ENCODE measurements at places on chromosomes 2 and 18.

GRCh38 chr2:181776336-181776735, 96.0 kb upstream of the NEUROD1 start:
- H3K4me1 ChIP-seq: peaks cover 7% of the 10 kb centered on the region
- H3K27ac ChIP-seq: no peak overlapping the region
- no peak overlapping the region for H3K4me3 ChIP-seq
- H3K36me3 ChIP-seq: no peaks in the 10 kb centered on the region
- H3K27me3 ChIP-seq: no peaks in the 10 kb centered on the region

DNA sequence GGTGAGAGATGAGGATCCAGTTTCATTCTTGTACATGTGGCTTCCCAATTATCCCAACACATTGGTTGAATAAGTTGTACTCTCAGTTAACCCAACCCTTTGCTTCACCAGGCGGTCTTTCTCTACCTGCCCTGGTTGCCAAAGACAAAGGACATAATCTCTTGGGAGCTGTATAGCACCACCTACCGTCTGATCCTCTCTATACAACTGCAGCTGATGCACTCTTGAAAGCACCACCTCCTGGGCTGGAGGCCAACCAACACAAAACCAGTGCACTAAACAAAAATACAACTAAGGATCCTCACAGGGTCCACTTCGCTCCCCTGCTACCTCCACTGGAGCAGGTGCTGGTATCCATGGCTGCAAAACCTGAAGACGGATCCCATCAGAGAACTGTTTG, 473.6 kb upstream of the NRXN1 start:
- H3K27me3 ChIP-seq: no peaks in the 10 kb centered on the region
- H3K36me3 ChIP-seq: no peaks in the 10 kb centered on the region

DNA sequence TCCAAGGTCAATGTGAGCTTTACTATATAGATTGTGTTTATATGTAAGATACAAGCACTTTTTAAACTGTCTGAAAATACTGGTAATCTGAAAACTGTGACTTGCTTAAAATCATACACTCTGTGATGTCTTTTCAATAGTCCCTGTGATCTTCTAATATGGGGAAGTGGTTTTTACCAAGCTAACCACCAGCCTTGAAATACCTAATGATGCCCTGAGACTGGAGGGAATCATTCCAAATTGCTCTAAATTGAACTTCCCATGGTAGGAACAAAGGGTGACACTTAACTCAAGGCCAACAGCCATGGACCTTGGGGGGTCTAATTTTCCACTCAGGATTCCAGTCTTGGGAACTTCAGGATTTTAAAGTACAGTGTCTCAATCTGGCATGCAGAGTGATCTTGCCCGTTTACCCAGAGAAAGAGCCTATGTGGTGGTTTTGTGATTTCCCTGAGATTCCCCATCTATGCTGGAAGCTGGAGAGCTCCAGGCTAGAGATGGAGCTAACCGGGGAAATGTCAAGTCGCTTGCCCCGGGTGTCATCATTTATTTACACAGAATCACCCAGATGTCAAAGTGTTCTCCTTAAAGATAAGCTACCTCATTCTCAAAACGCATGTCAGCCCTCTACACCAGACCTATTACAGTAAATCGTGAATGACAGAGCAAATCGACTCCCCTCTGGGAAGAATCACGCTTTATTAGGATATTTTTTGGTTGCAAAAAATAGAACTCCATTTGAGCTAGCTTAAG, 198.5 kb downstream of the SP3 start:
- no peak for DNase-seq
- no peaks in the 10 kb centered on the region for H3K4me1 ChIP-seq
- H3K27ac ChIP-seq: no peak overlapping the region
- no peak overlapping the region for H3K4me3 ChIP-seq
- H3K27me3 ChIP-seq: no peaks in the 10 kb centered on the region

DNA sequence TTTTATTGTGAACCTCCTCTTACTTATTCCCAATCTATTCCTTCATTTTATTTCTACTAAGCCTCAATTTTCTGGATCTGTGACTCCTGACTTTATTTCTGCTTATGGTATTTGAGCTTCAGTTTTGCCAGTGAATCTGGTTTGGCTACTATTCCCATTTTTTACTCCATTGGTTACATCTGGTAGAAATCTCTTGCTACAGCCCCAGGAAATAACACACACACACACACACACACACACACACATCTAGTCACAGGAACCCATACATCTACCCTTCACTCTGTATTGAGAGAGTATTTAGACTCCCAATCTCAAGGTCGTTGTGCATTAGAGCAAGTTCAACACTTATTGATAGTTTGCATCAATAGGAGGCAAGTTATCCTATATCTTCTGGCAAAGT, 37.0 kb upstream of the GALNT5 start:
- DNase-seq: no peak
- no peaks in the 10 kb centered on the region for H3K36me3 ChIP-seq
- H3K27ac ChIP-seq: no peak overlapping the region
- no peak overlapping the region for H3K4me3 ChIP-seq

DNA sequence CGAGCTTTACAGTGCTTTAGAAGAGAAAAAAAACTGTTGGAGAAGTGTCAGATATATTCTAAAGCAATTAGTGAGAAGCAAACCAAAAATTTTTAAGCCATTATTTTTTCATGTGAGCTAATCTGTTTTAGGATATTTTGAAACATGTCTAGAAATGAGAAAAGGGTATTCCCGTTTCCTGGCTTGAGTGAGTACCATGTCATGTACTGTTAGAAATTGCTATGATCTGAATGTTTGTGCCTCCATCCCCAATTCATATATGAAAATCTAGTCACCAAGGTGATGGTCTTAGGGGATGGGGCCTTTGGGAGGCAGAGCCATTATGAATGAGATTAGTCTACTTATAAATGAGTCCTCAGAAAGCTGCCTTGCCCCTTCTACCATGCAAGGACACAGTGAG, 493.3 kb upstream of the GCFC2 start:
- H3K4me3 ChIP-seq: no peak overlapping the region
- H3K36me3 ChIP-seq: no peaks in the 10 kb centered on the region
- H3K4me1 ChIP-seq: no peaks in the 10 kb centered on the region
- no peaks in the 10 kb centered on the region for H3K27me3 ChIP-seq
- DNase-seq: no peak

DNA sequence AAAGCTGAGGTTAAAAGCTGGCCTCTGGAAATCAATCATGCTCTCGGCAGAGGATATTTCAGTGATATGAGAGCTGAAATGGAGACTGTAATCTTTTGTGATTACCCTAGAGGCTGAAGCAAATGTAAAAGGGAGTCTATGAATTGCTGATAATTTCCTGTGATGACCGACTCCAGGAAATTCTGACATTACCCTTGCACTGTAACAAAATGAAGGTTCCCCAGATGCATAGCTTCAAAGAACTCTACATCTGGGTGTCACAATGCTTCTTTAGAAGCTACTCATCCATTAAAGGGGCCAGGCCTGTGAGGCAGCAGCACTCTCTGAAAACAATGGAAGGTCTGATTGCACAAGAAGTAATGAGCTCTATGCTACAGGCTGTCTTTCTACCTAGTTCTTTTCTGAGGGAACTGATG, 268.2 kb upstream of the SESTD1 start:
- no peaks in the 10 kb centered on the region for H3K27me3 ChIP-seq
- H3K4me3 ChIP-seq: no peak overlapping the region
- H3K4me1 ChIP-seq: no peaks in the 10 kb centered on the region
- H3K36me3 ChIP-seq: no peaks in the 10 kb centered on the region

DNA sequence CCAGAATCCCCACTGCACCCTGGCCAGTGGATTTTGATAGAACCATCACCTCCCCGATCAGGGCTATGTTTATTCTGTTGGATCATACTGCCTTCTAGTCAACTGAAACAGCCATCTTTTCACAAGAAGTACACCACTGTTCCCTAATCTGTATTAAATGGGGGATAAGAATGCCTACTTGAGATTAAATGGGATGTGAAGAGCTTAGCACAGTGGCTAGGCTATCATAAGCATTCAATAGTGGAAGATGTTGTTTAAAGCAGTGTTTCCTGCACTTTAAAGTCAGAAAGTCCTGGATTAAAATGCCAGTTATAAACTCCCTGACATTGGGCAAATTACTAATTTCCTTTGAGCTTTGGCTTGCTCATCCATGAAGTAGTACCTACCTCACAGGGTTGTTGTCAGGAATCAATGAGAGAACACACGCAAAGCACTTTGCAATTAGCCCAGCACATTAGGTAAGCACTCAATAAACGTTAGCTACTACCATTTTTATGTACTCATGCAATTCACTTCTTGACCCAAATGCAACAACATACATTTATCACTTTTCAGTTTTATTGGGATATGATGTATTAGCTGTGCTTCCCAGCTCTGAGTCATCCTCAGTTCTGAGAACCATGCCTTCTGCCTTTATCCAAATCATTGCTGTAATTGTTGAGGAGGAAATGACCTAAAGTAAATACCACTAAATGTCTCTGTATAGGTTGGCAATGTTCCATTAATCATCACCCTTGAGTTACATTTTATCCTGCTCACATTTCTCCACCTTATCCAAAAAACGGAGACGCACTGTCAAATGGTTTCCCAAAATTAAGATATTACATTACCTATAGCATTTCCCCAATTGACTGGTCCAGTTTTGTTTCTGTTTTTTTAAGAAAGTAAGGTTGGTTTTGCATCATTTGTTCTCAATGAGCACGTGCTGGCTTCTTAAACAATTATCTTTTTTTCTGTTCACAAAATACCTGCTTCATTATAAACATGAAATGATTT, 2.1 kb downstream of the TMEM247 start:
- H3K4me3 ChIP-seq: no peak overlapping the region
- no peak overlapping the region for H3K27ac ChIP-seq
- no peaks in the 10 kb centered on the region for H3K36me3 ChIP-seq
- no peak for DNase-seq
- no peaks in the 10 kb centered on the region for H3K27me3 ChIP-seq

DNA sequence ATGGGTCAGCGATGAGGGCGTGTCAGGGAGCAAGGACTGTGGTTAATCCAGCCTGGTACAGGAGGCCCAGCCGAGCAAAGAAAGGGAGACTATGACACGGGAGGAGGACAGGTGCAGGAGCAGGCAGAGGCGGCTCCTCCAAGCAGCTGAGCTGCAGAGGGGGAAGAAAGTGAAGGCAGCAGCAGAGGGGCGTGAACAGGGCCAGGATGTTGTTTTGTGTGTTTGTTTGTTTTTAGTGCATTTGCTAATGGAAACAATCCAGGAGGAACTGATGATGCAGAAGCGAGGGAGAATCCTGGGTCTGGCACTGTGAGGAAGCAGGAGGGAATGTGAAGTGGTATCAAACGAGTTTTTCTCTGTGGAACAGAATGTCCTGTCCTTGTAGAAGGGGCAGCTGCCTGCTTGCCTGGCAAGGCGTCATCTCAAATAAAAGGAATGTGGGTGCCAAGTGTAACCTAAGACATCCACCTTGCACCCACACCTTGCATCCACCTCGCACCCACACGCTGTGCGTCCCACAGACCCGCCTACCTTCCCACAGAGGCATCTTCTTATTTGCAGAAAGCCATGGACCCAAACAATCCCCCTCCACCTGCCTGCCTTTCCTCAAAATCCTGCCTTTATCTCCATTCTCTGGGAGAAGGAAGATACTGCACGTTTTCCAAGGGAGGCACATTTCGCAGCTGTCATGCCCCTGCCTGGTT, 134.8 kb downstream of the SH3BP4 start:
- no peak for DNase-seq
- no peak overlapping the region for H3K4me3 ChIP-seq
- H3K27me3 ChIP-seq: no peaks in the 10 kb centered on the region
- H3K27ac ChIP-seq: no peak overlapping the region
- H3K4me1 ChIP-seq: no peaks in the 10 kb centered on the region

DNA sequence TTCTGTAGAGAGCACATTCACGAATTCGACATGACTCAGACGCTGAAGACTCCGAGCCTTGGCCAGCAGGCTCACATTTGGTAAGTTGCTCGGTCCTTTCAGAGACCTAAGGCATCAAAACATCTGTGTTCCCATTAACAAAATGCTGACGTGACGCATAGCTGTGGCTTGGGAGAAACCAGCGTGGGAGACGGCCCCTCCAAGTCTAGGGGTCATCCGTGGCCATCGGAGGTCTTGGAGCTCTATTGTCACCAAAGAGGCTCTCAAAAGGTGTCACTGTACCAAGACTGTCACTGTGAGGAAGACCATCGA, 14.9 kb downstream of the FBLN7 start:
- H3K36me3 ChIP-seq: peaks cover 3% of the 10 kb centered on the region
- no peak overlapping the region for H3K4me3 ChIP-seq

DNA sequence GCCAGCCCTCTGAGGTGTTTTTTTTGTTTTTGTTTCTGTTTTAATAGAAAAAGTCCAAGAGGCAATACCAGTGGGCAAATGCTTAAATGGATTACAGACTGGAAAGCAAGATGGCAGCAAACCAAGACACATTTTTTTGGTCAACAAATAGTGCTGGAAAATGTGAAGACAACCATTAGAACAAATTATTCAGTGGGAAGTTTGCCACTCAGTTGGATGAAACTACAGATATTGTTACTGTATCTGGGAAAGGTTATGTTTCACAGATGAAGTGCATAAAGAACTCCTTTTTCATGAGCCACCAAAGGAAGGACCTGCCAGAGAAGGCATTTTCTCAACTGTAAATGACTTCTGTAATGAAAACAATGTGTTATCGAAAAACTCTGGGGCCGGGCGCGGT, 93.0 kb upstream of the ODC1 start:
- no peaks in the 10 kb centered on the region for H3K36me3 ChIP-seq
- H3K4me3 ChIP-seq: no peak overlapping the region
- H3K27me3 ChIP-seq: no peaks in the 10 kb centered on the region
- H3K4me1 ChIP-seq: peaks cover 3% of the 10 kb centered on the region
- no peak for DNase-seq
- H3K27ac ChIP-seq: no peak overlapping the region

- H3K27me3 ChIP-seq: no peaks in the 10 kb centered on the region
- H3K4me3 ChIP-seq: no peak overlapping the region
- no peak overlapping the region for H3K27ac ChIP-seq
- peaks cover 4% of the 10 kb centered on the region for H3K4me1 ChIP-seq
- H3K36me3 ChIP-seq: peaks cover 7% of the 10 kb centered on the region
Measured at GRCh38 chr18:47821314-47821713, 109.1 kb downstream of the SMAD2 start.

- H3K4me3 ChIP-seq: no peak overlapping the region
- H3K36me3 ChIP-seq: no peaks in the 10 kb centered on the region
- DNase-seq: no peak
- no peak overlapping the region for H3K27ac ChIP-seq
- H3K27me3 ChIP-seq: no peaks in the 10 kb centered on the region
- H3K4me1 ChIP-seq: no peaks in the 10 kb centered on the region
Measured at GRCh38 chr2:117323331-117323730, 491.2 kb upstream of the DDX18 start.

GRCh38 chr18:58169472-58169871, 125.4 kb downstream of the NEDD4L start:
- peaks cover 8% of the 10 kb centered on the region for H3K36me3 ChIP-seq
- H3K27me3 ChIP-seq: no peaks in the 10 kb centered on the region
- H3K4me1 ChIP-seq: no peaks in the 10 kb centered on the region
- no peak overlapping the region for H3K4me3 ChIP-seq
- no peak overlapping the region for H3K27ac ChIP-seq

- no peak for DNase-seq
- H3K27ac ChIP-seq: no peak overlapping the region
- H3K4me3 ChIP-seq: no peak overlapping the region
- H3K27me3 ChIP-seq: no peaks in the 10 kb centered on the region
- H3K4me1 ChIP-seq: no peaks in the 10 kb centered on the region
Measured at GRCh38 chr2:24948506-24948905, 23.2 kb downstream of the DNAJC27 start.

GRCh38 chr18:8426401-8426800, 182.8 kb upstream of the RAB12 start:
- DNase-seq: no peak
- no peak overlapping the region for H3K27ac ChIP-seq
- no peaks in the 10 kb centered on the region for H3K36me3 ChIP-seq
- no peak overlapping the region for H3K4me3 ChIP-seq
- H3K27me3 ChIP-seq: no peaks in the 10 kb centered on the region
